Ovary (tissue), 10 donors: ENCODE measurements at places on chromosomes 3 and 15. TPM values are rescaled to one million over a fixed set of nuclear protein-coding genes. Genes with fewer than 3 reads are reported as not detected.

GRCh38 chr3:46276497-46277099 lies 34.3 kb downstream of the CCR3 start:
- peak; percentile 27 for DNase-seq

DNA sequence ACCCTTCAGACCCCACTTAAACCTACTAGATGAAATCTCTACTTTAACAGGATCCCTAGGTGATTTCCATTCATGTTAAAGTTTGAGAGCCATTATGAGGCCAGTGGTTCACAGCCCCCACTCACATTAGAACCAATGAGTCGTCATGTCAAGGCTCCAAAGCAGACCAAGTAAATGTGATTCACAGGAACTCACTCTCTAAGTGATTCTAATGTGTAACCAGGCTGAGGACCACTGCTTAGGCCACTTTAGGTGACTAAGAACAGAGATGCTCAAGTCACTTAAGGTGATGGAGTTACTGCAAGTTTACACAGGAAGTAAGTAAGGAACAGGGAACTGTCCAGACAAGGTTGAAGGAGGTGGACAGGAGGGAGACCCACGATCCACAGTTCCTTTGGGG lies 7.7 kb downstream of the GALNT15 start:
- no peak for DNase-seq

- no peak for DNase-seq
Measured at GRCh38 chr15:85632014-85632413, 162.7 kb downstream of the KLHL25 start.

DNA sequence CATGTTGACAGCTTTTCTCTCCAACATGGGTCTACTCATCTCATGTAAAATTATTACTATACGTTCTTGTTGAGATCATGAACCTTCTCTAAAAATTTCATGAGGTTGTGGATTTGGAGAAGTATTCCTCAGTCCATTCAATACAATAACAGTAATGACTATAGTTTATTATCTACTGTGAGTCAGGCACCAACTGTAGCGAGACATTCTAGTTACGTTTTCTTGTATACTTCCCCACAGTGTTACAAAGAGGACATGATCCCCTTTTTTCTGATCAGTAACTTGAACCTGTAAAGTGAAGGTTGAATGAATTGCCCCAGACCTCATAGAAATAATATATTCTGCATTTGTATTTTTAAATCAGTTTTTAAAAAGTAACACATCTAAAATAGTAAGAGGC lies 76.4 kb downstream of the AKAP13 start:
- DNase-seq = no peak

GRCh38 chr3:27145719-27146118 lies 223.5 kb downstream of the NEK10 start:
- DNase-seq = no peak

GRCh38 chr15:101042320-101042719 lies 123.2 kb downstream of the LRRK1 start:
- DNase-seq = peak; percentile 31

- no peak for DNase-seq
Measured at GRCh38 chr15:39016706-39017105, 452.1 kb upstream of the RASGRP1 start.

DNA sequence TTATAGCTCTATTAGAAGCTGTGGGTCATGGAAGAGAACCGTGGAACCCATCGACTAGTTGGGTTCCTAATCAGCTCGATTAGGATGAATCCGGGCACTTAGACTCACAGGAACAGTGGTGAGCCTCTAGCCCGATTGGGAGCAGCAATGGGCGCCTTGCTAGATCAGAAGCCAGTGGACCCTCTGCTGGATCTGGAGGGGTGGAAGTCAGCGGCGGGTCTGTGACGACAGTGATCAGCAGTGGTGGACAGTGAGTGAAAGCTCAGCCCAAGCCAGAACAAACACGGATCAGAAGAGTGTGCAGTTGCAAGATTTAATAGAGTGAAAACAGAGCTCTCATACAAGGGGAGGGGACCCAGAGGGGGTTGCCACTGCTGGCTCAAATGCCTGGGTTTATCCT lies 1170.2 kb downstream of the OTOL1 start:
- DNase-seq = no peak

GRCh38 chr3:72961752-72962151 lies 34.9 kb upstream of the PPP4R2 start:
- no peak for DNase-seq

- no peak for DNase-seq
Measured at GRCh38 chr15:70209499-70209898, 111.8 kb upstream of the TLE3 start.

GRCh38 chr3:132625613-132626012 lies 28.5 kb downstream of the ACKR4 start:
- DNase-seq = no peak

DNA sequence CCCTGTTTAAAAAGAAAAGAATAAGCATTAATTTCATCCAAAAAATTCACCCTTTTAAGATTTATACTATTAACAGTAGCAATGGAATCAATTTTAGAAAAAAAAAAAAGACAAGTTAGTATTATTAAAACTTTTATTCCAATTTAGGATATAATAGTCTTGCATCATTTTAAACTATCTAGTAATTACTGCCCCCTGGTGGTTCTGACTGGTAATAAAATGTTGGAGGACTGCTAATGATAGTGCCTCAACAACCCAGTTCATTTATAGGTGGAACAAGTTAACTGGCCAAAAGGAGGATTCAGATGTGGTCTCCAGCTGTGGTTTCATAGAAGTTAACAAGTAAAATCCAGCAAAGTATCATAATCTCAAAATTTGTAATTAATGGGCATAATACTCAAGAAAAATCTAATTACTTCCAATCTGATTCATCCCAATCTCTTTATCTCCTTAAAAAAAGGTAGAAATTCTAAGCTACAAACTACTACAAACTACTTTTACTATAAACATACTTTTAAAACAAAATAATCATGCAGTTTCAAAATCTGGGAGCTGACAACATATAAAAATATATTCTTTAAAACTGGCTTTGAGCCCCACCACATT lies 30.7 kb upstream of the WDR49 start:
- DNase-seq = peak; percentile 40

DNA sequence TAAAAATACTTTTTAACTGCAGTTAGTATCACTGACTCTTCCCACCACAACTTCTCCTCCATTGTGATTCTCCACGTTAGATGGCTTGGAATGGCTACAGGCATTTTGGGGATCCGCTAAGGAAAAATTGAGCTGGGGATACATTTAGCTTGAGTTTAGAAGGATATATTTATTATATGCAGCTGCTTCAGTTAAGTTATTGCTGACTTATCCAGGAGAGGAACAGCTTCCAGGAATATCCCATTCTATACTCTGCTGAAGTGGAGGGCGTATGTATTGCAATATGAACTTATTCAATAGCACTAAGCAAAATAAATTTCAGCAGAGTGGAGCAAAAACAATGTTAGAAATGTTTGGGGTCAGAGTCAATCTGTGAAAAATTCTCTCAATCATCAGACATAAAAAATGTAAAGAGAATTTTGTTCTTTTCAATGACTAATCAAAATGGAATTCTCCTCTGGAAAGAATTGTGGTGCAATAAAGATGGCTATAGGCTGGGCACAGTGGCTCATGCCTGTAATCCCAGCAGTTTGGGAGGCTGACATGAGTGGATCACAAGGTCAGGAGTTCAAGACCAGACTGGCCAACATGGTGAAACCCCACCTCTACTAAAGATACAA lies 84.7 kb downstream of the NCEH1 start:
- DNase-seq = no peak

DNA sequence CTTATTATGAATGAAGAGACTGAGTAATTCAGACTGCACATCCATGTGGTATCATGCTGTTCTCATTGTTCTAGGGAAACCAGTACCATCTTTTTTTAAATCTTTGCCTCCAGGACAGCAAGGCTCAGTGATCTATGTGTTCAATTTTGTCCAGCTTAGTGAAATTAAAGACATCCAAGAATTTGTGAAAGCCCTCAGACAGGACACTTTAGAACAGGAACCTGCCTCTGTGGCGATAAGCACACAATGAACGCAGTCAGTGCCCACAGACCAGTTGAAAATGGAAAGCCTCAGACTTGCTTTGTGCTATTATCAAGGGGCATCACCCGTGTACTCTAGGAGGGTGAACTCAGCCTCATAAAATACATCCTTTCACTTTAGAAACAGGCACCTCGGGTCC lies 20.1 kb downstream of the EID1 start:
- no peak for DNase-seq

DNA sequence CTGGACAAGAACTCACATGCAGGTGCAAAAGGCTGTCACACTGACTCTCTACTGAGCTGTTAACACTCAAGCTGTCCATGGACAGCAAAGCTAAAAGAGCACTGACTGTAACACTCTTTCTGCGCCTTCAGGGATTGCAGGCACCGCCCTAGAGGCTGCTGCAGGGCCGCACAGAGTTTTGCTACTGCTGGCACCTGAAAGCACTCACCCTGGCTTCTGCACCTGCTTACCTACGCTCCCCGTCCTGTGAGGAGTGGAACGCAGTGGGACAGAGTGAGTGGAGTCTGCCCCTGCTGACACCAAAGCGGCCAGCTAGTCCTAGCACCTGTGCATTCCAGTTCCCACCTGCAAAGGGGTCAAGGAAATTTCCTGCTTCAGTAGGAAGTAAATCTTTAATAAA lies 941.3 kb downstream of the DIPK2A start:
- DNase-seq = no peak

- no peak for DNase-seq
Measured at GRCh38 chr3:148095962-148096361, 601.7 kb upstream of the AGTR1 start.

GRCh38 chr15:77784361-77785292 lies 151.9 kb upstream of the LINGO1 start:
- DNase-seq = no peak

- no peak for DNase-seq
Measured at GRCh38 chr15:23750776-23751175, 63.7 kb upstream of the NDN start.

- peak; percentile 71 for DNase-seq
Measured at GRCh38 chr3:48503401-48504050, 448 bp downstream of the SHISA5 start.

- DNase-seq = no peak
Measured at GRCh38 chr3:44902628-44903027, 28.2 kb downstream of the TGM4 start.

DNA sequence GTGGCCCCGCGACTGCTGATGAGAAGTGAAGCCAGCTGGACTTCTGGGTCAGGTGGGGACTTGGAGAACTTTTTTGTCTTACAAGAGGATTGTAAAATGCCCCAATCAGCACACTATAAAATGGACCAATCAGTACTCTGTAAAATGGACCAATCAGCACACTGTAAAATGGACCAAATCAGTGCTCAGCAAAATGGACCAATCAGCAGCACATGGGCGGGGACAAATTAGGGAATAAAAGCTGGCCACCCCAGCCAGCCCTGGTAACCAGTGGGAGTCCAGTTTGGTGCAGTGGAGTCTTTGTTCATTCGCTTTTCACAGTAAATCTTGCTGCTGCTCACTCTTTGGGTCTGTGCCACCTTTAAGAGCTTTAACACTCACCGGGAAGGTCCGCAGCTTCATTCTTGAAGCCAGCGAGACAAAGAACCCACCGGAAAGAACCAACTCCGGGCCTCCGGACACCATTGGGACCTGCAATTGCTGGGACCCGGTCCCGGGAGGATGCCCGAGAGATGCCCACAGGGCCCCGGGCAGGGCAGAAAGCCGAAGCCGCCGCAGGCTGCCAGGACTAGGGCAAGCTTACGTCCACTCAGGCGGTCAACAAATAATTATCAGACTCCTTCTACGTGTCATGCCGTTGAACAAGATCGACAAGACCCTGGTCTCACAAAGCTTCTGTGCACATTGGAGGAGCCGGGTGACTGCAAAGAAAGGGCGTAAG lies 8.3 kb upstream of the NR2E3 start:
- DNase-seq = no peak

GRCh38 chr3:72907731-72908620 lies 20.1 kb downstream of the GXYLT2 start:
- DNase-seq = no peak

- DNase-seq = no peak
Measured at GRCh38 chr15:28060005-28060404, 39.1 kb downstream of the OCA2 start.

GRCh38 chr3:72144773-72145505 lies 360.0 kb upstream of the PROK2 start:
- no peak for DNase-seq

DNA sequence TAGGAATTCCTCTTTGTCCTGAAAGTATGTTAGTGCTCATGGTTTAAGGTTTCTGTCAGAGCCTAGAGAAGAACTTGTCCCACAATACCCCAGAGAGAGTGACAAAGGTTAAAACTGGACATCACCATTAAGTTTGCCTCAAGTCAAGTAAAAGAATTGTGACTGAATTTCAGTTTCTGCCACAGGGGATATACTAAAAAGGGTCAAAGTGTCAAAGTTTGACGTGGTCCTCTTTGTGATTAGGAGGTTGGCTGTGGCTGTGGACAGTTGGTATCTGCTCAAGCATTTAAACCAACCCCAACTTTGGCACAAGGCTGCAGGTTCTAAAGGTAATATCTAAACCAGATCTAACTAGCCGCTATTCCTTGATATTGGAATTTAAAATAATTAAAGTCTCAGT lies 26.1 kb downstream of the FMN1 start:
- DNase-seq = no peak

DNA sequence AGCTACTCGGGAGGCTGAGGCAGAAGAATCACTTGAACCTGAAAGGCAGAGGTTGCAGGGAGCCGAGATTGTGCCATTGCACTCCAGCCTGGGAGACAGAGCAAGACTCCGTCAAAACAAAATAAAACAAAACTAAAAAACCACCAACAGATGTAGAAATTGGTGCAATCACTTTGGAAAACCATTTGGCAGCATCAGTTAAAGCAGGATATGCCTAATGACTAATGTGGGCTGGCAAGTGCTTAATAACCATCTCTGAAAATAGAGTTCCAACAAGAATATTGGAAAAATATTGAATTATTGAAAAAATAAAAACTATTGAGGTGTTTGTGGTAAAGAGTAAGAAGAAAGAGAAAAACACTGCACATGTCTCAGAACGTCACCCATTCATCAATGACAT lies 16.1 kb upstream of the RTP3 start:
- DNase-seq = no peak

GRCh38 chr3:76410762-76411281 lies 625.5 kb upstream of the ZNF717 start:
- no peak for DNase-seq

DNA sequence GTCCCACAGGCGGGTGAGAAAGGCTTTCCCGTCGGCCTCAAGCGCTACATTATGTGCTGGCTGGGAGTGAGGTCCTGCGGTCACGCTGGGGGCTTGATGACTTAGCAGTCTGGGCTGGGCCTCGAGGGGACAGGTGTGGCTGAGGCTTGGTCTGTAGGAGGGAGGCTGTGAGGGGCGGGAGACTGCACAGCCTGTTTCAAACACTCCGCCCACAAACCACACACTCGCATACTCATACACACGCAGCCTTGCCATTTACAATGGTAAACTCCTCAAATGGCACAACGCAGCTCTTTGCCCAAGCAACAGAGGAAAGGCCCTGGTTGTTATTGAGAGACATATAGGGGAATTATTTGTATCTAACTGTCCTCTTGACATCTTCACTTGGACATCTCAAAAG lies 32.4 kb upstream of the RASGRF1 start:
- no peak for DNase-seq

Gene CPB1
- total RNA-seq = 6.0 TPM

Gene SKOR1
- 0.92 TPM for total RNA-seq

Gene KLF15
- total RNA-seq = 23.2 TPM

Gene CCDC9B
- total RNA-seq = 13.4 TPM

Gene MAN2A2
- total RNA-seq = 31.2 TPM

Gene SELENOT
- 78.5 TPM for total RNA-seq

Gene CACNA2D2
- 3.8 TPM for total RNA-seq

Gene GRM2
- 0.31 TPM for total RNA-seq
